ENCODE measurements at places on chromosomes 16 and 17.

DNA sequence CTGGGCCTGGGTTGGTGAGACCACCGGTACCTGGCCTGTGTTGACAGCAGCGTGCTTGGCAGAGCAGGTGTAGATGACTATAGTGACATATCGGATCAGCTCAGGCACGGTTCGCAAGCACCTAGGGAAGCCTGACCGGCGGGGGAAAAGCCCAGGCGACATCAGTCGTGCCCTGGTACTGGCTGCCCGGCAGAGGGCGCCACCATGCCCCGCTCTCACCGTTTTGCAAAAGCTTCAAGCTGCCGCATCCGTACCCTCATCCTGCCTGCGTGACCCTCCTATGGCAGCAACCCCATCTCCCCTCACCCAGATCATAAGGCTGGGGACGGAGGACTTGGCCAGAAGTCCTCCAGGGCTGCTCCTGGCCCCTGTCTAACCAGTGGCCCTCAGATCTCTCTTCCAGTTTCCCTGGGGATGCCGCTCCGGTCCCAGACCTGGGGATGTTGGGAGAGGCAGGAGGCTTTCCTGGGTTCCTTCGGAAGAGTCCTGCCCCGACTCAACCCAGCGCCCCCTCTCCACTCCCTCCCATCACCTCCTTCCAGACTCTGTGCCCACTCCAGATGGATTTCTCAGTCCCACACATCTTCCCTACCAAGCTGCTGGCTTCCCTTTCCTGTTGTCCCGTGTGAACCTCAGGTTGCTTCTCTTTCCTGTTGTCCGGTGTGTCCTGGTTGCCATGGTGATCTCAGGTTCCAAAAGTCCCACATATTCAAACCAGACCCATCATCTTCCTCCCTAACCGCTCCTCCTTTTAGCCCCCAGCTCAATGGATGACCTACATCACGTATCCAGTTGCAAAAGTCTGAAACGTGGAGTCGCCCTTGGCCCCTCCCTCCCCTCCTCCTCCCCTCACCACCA is 13.7 kb downstream of the ALOX12B start:
- DNase-seq = no peak

DNA sequence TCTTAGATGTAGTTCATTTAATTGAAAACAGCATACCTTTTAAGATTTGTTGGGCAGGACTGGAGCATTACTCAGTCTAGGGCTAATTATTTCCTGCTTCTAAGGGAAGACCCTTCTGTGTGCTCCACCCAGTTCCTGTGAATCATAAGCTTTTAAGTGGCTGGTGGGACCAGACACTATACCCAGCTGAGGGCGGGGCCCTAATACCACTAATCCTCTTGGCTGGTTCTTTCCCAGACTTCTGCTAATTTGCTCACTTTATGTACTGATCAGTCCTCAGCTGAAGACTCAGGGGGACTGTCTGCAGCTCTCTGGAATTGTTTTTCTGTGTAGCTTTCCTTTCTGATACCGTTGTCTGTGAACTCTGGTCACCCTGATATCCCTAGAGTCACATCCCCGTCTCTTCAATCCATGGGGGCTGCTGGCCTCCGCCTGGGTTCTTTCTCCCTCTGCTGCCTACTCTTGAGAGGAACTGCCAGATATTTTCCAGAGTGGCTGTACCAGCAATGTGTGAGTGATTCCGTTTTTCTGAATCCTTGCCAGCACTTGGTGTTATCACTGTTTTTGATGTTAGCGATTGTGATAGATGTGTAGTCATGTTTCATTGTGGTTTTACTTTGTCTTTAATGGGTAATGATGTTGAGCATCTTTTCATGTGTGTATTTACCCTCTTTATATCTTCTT is 35.1 kb downstream of the MFSD11 start:
- DNase-seq = no peak

- no peak for DNase-seq
Observed at GRCh38 chr17:1577182-1577581, 14.6 kb upstream of the PITPNA start.

GRCh38 chr17:51376739-51377138 is 116.4 kb downstream of the UTP18 start:
- no peak for DNase-seq

GRCh38 chr16:1984347-1985225 is 593 bp downstream of the GFER start:
- no peak for DNase-seq

- no peak for DNase-seq
Observed at GRCh38 chr16:70529051-70529777, 5.6 kb downstream of the SF3B3 start.

GRCh38 chr16:86762095-86762494 is 183.7 kb downstream of the FOXL1 start:
- no peak for DNase-seq

DNA sequence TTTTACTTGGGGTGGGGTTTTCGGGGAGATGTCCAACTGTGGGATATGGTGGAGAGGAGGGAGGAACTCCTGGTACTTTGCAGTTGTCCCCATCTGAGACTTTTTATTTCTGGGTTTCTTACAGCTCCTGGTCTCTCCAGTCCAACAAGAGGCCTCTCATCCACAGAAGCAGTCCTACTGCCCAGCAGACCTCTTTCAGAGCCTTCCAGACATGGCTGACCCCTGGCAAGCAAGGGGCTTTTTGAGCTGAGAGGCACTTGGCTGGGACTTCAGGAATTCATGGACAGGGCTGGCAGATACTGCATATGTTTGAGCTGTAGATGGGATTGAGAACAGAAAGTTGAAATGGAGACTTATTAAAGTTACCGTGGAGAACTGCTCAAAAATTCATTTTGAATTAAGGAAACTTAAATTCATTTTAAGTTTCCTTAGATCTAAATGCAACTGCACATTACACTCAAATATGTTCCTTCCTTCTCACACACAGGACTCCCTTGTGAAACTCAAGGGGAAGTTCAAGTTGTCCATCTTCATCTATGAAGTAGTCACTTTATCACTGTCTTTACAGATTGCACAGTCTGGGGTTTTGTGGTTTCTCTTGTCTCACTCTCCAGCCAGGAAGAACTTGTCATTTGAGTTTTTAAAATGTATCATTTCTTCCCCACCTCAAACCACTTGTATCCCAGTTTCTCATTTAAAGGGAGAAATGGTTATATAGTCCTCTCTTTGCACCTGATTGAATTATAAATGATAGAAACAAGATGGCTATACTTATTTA is 1.1 kb downstream of the LASP1NB start:
- no peak for DNase-seq

- DNase-seq = no peak
Observed at GRCh38 chr16:66023481-66023880, 343.0 kb upstream of the CDH5 start.

- DNase-seq = no peak
Observed at GRCh38 chr16:88473666-88474534, 20.8 kb downstream of the ZFPM1 start.

DNA sequence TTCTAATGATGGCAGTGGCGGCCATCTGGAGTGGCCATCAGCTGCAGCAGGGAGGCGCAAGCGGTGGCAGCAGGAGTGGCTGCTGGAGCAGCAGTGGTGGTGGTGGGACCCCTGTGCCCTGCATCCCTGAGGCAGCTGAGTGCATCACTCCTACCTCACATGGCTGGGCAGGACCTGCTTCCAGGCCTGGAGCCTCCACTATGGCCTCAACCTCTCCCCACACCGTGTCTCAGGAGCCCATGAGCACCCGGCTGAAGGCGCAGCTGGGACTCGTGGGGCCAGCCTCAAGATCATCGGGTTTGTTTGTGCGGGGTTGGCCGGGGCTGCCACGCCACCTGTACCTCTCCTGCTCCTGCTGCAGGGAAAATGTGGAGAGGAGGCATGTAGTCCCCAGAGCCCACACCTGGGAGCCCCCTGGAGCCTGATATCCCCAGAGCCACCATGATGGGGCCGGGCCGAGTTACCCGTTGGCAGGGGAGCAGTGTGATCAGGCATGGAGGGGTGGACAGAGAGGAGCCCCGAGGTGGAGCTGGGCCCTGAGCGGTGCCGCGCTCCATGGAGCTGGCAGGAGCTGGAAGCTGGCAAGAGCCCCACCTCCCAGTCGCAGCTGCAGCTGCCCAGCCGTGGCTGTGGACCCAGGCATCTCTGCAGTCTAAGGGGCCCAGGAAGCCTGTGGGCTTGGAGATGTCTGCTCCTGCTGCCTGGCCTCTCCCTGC is 16.7 kb downstream of the RHOT1 start:
- DNase-seq = no peak

GRCh38 chr17:81537343-81537855 is 9.2 kb downstream of the FSCN2 start:
- DNase-seq = no peak

DNA sequence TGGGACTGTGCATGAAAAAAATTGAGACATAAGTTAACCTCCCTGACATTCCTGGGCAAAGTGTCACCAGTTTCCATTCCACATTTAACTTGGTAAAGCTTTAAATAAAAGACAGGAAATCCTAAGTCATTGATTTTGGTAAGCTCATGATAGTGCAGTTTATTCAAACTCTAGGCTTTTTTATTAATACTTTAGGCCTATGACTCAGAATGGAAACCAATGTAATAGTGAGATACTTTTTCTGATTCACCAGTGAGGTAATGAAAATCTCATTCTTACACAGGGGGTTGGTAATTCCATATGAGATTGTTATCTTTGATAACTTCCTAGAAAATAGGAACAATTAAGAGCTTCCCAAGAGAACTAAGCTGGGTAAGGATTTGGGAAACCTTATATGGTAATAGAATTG is 91.1 kb downstream of the NLK start:
- DNase-seq = no peak

DNA sequence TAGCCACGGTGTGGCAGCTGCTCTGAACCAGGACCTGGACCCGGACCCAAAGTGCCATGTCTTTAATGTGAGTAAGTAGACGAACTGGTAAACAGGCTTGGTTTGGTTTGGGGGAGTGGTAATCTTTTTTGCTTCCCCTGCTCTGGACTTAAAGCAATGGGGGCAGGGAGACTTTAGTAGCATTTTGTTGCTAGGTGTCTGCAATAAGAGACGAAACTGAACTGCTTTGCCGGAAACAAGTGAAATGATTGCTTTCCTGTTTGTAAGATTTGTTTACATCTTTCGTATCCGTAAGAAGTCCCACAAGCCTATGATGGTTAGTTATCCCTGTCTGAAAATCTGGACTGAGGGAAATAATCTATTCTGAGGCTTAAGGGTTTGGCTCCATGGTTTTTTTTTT is 21.5 kb downstream of the PRCD start:
- no peak for DNase-seq

DNA sequence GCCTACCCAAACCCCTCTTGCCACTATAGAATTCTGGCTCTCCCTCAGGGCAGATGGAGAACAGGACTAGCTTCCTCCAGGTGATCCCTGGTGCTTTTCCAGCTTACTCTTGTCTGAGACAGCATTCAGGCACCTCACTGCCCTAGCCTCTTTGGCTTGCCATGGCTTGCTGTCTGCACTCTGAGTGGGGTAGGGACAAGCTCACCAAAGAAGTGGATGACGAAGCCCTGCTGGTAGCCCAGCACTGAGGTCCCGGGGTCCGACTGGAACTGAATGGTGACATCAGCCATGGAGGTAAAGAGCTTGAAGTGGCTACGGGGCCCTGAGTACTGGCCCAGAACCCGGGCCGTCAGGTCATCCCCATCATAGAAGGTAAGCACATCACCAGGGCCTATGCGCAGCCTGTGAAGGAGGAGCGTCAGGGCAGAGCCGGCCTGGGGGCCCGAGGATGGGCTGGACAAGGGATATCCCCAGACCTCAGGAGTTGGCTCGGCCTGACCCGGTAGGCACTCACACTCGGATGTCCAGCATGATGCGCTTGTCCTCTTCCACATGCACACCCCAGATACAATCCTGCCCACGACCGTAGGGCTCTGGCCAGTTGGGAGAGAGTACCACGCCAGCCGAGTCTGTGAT is 7.6 kb upstream of the PHF12 start:
- DNase-seq = no peak

DNA sequence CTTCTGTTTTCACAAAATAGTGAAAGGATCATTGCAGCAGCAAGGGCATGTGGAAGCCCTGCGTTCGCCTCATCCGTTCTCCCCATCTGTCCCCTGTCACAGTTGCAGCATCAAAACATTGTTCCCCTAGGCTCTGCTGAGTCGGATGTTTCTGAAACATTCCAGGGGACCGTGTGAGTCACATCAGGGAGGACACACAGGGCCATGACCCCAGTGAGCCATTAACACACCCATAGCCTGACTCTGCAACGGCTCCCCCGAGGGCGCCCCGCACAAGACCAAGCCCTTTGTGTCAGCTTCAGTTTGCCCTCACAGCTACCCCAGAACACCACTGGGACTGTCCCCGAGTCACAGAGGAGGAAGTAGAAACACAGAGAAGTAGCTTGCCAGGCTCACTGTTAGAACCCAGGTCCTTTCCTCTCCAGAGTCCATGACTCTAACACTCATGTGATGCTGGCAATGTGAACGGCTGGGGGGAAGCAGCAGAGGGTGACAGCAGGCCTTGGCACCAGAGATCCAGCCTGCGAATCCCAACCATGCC is 63.3 kb upstream of the HSBP1 start:
- no peak for DNase-seq

GRCh38 chr17:58920773-58921172 is 165.1 kb downstream of the PPM1E start:
- DNase-seq = no peak

GRCh38 chr17:872855-873254 is 90.7 kb downstream of the MRM3 start:
- no peak for DNase-seq

GRCh38 chr17:42078396-42079043 is 19.8 kb downstream of the ZNF385C start:
- DNase-seq = no peak

DNA sequence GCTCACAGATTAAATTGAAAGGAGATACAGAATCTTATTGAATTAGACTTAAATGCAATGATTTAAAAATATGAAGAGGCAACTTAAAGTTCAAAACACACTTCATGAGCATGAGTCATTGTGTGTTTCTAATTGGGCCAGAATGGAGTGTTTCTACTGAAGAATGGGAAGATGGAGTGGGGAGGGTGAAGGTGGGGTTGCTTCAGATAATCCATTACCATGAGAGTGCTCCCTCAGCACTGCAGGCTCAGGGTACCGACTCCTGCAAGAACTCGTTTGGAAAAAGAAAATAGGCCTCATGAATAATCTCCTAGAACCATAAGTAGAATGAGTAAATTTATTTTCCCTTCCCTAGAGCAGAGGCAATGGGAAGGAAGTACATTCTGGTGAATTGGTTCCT is 372.8 kb downstream of the TOX3 start:
- DNase-seq = no peak

- no peak for DNase-seq
Observed at GRCh38 chr17:41785859-41786226, 668 bp downstream of the JUP start.

DNA sequence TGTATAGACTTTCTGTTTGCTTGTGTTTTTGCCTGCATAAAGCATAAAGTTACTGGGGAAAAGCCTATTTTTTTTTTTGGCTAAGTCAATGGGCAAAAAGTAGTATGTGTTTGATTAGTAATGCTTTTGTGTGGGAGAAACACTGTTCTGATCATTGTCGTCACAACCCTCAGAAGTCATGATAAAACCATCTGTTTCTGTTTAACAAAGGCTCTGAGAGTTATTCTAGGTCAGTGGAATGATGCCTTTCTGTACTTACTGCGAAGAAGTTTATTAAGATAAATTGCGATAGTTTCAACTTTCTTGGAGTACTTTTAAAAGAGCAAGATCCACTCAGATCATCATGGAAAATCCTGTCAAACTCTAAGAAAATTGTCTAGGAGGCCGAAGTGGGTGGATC is 80.9 kb downstream of the PRKCA start:
- no peak for DNase-seq

- DNase-seq = no peak
Observed at GRCh38 chr16:52770828-52771227, 223.9 kb upstream of the TOX3 start.
